Adrenal gland (tissue), 19 donors: ENCODE measurements at places on chromosomes 12 and 14.

DNA sequence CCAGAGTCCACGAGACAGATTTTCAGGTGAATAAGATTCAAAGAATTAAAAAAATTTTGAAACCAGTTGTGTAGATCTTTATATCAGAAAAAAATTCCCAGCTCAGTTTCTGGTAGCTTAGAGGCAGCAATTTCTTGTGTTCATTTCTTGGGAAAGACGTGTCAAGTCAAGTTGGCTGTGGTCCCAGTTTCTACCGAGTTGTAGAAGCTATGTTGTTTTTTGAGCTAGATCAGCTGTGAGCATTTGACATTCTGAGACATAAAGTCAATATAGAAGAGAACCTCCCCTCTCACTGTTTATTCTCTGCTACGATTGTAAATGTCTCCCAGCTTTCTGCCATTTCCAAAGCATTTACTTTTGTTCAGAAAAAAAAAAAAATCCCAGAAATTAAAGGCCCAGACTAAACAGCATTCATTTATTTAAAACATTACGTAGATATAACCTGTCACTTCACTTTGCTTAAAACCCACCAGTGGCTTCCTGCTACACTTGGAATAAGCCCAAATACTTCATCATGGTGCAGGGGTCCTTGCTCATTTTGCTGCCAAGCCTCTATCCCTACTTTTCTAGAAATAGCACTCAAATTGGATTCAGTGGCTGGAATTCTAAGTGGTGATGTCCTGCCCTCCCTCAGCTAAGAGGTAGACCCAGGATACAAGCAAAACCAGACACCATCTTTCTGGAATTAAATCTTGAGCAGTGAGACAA lies 20.6 kb upstream of the PYGL start:
- peak; percentile 62 for DNase-seq

GRCh38 chr14:93116676-93117200 lies 1.0 kb upstream of the ITPK1 start:
- DNase-seq: peak; percentile 54

- no peak for DNase-seq
These were observed 18.8 kb downstream of the RPH3A start for GRCh38 chr12:112810235-112810917.

- DNase-seq: no peak
These were observed 25.7 kb downstream of the SPTSSA start for GRCh38 chr14:34436118-34436905.

DNA sequence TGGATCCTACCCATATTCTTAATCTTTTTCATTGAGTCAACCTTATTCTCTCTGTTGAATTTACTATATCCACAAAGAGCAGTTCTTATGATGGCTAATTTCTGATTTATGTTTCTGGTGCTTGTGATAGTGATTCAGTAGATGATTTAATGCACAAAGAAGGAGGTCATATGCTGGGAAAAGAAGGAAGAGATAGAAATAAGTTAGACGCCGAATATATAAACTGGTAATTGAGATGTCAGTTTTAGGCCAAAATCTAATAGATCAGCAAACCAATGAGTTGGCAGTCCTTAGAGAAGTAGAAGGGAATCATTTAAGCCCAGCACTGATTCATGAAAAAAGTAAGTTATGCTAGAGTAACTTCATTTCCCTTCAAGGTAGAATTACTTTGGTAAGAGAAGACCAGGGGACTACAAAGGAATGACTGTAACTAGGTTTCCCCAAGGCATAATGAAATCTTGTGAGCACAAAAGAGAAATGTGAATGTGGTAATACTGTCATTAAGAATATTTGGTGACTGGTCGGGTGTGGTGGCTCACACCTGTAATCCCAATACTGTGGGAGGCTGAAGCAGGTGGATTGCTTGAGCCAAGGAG lies 132.4 kb downstream of the TGFB3 start:
- no peak for DNase-seq

DNA sequence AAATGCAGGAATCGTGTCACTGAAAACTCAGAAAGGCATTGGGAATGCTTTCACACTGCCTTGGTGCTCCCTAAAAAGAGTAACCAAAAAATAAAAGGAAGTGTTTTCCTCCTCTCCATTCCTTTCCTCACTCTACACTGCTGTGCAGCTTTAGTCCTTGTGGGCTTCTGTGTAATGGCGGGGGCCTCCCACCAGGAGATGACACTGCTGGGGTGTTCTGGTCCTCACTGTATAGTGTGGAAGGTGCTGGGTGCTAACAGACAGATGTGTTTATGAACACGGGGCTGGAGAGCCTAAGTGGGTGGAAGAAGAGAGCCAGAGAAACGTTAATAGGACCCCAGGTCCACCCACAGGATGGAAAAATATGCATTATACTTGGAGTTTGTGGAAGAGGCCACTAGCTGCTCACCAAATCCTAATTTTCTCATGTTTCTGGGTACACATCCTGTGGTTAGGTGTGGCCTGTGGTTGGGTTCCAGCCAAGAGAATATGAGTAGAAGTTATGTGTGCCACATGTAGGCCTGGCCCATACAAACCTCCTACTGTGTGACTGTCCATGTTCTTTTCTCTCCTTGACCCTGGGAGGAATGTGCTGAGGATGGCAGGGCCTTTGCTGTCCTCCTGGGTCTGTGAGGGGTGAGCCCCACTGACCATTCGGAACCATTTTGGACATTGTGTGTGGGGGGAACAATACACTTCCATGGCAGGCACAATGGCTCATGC lies 14.0 kb upstream of the C1S start:
- no peak for DNase-seq

DNA sequence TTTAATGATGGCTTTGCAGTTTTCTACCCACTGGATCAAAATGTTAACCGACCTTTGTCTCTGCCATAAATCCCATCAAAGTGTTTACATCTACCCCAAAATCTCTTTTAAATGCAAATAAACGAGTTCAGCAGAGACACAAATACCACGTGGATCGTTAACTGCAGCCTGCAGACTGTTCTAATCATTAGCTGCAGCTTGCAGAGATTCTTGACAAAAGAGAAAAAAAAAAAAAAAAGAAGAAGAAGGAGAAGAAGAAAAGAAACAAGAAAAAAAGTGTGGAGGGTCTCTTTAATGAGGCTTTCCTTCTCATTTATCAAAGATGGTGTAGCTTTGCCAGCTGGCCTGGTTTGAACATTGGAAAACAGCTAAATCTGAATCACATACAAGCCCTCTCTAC lies 275.7 kb downstream of the NEDD1 start:
- no peak for DNase-seq

GRCh38 chr14:97442363-97442762 lies 645.2 kb downstream of the VRK1 start:
- DNase-seq: no peak

GRCh38 chr12:53530920-53531319 lies 23.6 kb upstream of the NPFF start:
- DNase-seq: peak; percentile 25

GRCh38 chr12:57965766-57966165 lies 24.4 kb downstream of the ATP23 start:
- no peak for DNase-seq

- no peak for DNase-seq
These were observed 341.9 kb downstream of the GXYLT1 start for GRCh38 chr12:41802803-41803202.

DNA sequence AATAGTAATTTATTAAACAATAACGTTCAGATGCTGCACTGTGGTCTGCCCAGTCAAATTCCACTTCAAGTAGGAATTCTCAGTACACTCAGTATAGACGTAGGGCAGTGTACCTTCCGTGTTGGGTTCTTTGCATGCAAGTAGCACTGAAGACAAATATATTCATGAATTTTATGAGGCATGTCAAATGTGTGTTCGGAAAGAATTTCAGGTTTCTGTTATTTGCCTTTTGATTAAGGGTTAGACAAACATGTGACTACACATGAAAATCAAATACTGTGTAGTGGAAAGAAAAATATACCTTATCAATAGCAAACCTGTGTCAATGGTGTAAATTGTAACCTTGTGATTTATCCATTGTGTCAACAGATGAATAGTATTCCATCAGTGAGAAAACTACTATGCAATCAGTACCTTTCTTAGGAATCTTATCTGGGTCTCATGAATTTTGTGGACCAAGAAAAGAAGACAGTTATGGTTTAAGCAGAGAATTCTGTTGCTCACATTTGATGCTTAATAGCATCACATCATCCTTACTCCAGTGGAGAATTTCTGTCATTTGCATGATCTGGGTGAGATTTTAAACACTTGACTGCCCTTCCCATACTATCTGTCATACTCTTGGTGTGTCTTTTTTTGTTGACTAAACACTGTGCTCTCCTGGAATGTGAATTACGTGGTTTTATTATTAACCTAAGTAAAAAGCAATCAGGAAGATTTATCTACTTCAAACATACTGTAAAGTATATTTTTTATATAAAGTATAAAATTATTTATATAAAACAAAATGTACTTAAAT lies 13.3 kb downstream of the TMEM260 start:
- DNase-seq: no peak

- no peak for DNase-seq
These were observed 100.7 kb downstream of the ZFC3H1 start for GRCh38 chr12:71562676-71563595.

- DNase-seq: no peak
These were observed 24.1 kb downstream of the OR6S1 start for GRCh38 chr14:20617138-20618003.

- DNase-seq: no peak
These were observed 97.4 kb downstream of the LLPH start for GRCh38 chr12:66033151-66033550.

DNA sequence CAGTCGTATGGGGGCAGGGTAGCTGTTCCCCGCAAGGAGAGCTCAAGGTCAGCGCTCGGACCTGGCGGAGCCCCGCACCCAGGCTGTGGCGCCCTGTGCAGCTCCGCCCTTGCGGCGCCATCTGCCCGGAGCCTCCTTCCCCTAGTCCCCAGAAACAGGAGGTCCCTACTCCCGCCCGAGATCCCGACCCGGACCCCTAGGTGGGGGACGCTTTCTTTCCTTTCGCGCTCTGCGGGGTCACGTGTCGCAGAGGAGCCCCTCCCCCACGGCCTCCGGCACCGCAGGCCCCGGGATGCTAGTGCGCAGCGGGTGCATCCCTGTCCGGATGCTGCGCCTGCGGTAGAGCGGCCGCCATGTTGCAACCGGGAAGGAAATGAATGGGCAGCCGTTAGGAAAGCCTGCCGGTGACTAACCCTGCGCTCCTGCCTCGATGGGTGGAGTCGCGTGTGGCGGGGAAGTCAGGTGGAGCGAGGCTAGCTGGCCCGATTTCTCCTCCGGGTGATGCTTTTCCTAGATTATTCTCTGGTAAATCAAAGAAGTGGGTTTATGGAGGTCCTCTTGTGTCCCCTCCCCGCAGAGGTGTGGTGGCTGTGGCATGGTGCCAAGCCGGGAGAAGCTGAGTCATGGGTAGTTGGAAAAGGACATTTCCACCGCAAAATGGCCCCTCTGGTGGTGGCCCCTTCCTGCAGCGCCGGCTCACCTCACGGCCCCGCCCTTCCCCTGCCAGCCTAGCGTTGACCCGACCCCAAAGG lies 804 bp downstream of the GAPDH start:
- DNase-seq: peak; percentile 90

- no peak for DNase-seq
These were observed 11.5 kb downstream of the SLC8A3 start for GRCh38 chr14:70177081-70177800.

DNA sequence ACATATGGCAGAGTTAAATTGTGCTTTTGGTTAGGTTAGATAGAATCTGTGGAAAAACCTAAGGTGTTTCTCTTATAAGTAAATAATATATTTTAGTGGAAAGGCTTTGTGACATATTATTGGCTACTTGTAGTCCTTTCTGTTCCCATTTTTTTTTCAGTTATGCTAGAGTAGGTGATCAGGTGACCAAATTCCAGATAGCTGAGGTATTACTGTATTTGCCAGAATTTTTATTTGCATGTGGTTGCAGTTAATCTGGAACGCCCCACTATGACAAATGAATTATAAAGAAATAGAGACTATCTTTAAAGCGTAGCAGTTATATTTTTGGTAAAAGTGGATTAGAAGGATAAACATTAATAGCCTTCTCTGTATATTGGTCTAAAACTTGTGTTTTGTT lies 52.0 kb downstream of the ARHGAP5 start:
- no peak for DNase-seq

- no peak for DNase-seq
These were observed 579.1 kb downstream of the TMTC2 start for GRCh38 chr12:83265808-83266207.

DNA sequence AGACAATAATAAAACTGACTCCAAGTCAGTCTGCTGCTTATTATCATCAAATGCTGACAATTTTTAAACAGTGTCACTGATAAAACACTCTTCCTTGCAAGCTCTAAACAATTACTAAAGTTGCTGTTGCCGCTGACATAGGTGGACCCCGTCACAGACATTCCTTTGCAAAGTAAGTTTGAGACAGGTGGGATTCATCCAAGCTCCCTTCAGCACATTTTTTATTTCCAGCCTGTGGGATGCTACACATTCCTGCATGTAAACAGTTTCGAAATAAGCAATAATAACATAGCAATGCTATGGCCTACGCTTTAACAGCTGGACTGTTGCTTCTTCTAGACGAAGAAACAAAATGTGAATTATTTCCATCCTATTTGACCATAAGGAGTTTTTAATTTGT lies 85.4 kb upstream of the HIF1A start:
- no peak for DNase-seq

DNA sequence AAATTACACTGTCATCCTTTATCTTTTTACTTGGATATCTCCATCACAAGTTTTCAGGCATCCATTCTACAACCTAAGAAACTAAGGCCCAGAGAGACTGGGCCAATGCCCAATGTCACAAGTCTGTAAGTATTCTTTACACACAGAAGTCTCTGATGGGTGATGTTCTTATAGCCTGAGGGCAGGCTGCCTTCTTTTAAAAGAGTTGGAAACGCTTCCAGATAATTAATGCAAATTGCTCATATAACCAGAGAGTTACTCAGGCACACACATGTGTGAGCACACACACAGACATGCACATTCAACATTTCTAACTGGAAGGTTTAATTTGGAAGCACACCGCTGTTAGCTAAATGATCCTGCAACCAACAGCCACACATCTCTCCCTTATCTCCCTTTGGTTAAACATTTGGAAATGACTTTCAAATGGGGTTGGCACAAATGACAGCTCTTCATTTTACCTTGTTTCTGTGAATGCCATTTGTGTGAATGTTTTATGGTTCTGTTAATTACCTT lies 160.8 kb upstream of the TMPO start:
- DNase-seq: no peak

- peak; percentile 57 for DNase-seq
These were observed 36.7 kb downstream of the TMBIM6 start for GRCh38 chr12:49777800-49778748.

DNA sequence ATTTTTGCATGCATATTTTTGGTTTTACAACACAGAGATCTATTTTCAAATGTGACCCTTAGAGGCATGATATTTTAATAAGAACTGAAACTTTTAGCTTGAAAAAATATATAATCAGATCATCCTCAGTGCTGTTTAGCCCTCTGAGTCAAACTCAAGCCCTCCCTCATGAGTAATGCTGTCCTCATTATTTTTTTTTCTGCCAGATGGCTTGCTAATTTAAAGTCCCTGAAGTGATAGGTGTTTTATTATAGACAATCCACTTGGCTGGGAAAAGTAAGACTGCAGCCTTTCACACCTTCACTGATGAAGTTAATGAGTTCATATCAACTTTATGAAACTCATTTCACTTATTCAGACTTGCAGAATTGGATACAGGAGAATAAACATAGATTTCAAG lies 227.7 kb downstream of the SLC16A7 start:
- DNase-seq: no peak

GRCh38 chr12:49358483-49359141 lies 8.7 kb upstream of the SPATS2 start:
- no peak for DNase-seq

GRCh38 chr12:131783915-131784541 lies 44.2 kb upstream of the MMP17 start:
- peak; percentile 29 for DNase-seq
